AG10803 (cell line): ENCODE measurements at places on chromosomes 4 and X.
A peak's percentile ranks its signal among the peaks of the same experiment; 100 is the strongest.

DNA sequence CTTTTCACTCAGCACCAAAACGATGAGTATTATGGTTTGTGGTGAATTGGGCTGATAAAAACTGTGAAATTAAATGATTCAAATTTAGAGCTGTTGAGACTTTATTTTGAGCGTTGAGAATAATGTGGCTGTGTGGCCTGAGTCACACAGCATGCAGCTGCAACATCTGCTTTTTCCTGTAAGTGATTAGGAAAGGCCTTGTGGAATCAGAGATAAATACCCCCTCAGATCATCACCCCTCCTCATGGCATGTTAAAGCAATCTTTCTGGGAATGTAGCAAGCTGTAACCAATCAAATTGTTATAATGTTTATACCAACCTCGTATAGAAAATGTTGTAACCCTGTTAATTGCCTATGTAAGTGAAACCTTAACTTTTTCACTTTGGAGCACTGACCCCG lies 90.0 kb upstream of the GRPR start:
- peak; percentile 79 for DNase-seq

GRCh38 chr4:54840992-54841768 lies 183.4 kb downstream of the KIT start:
- DNase-seq: peak; percentile 70

DNA sequence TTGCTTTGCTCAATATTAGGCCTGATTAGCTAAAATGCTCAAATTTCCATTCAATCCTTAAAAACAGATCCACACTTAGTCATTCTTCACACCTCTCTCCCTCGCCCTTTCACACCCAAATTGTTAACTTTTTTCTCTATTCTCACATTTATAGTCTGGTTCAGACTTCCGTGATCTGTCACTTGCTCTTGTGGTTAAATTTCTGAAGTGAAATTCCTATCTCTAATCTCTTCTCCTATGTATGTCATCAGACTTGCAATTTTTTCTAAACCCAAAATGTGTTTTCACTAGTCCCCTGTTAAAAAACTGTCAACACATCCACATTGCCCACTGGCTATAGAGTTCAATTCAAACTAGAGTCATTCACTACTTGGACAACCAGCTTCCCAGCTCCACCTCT lies 63.2 kb downstream of the SNCA start:
- no peak for DNase-seq

- no peak for DNase-seq
Measured at GRCh38 chr4:76600447-76600846, 165.4 kb downstream of the SHROOM3 start.

- no peak for DNase-seq
Measured at GRCh38 chr4:70927502-70928137, 25.5 kb downstream of the MOB1B start.

- DNase-seq: no peak
Measured at GRCh38 chrX:153774576-153775292, 6.1 kb upstream of the SRPK3 start.

DNA sequence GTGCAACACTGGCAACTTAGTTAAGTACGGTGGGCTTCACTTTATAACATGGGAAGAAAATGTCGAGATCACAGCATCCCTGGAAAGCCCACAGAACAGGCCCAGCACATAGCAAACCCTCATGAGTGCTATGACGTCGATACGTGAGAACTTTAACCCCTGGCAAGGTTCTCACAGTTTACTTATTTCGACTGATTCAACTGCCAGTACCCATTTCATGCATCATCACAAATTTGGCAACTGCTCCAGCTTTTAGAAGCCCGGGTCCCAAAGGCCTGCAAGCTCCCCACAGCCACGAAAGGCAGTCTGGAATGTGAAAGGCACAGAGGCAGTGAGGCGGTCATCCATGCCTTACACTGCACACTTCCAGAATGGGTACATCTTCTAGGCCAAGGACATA lies 41.2 kb downstream of the RELL1 start:
- peak; percentile 38 for DNase-seq

GRCh38 chrX:69109706-69110105 lies 55.5 kb downstream of the PJA1 start:
- DNase-seq: peak; percentile 39

GRCh38 chr4:123093236-123093635 lies 170.8 kb upstream of the NUDT6 start:
- no peak for DNase-seq

- DNase-seq: peak; percentile 81
Measured at GRCh38 chr4:5050520-5051277, 581 bp upstream of the STK32B start.
